ENCODE measurements at places on chromosomes 12 and 14.

DNA sequence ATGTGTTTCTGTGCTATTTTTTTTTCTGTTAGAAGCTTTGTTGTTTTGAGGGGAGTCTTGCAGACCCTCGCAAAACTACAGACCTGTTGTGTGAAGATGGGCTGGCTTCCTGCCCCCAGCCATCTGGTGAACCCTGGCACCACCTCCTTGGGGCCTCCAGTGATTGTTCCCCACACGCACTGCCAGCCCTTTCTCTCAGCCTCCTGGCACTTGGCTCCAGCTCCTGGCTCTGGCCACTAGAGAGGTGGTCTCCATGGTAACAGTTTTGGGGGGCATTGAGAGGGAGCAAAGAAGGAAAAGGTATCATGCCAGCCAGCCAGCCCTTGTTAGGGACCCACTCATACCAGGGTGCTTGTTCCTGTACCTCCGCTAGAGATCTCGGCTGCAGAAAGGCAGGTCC is 176.4 kb upstream of the RPH3A start:
- no peak for DNase-seq

GRCh38 chr12:54300732-54301427 is at the start of gene NFE2:
NFE2 (minus strand) TSS chr12:54301015; CDS start chr12:54295248, 5,767 bp downstream.
- DNase-seq: peak; percentile 69

DNA sequence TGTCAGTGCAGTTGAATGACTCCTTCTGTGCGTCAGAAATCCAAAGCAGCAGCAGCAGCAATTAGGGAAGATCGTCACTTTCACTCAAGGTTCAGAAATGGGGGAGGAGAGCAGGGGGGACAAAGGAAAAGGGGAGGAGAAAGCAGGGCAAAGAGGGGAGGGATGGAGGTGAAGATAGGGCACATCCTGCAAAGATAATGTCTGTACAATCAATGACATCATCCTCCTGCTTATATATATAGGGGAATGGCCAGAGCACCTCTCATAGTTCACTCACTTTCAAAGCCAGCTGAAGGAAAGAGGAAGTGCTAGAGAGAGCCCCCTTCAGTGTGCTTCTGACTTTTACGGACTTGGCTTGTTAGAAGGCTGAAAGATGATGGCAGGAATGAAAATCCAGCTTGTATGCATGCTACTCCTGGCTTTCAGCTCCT is at the start of gene NTS:
TSS of gene NTS (plus strand) at position 265 of the 431 bp plus-strand sequence. CDS start at position 374, 109 bp downstream.
- peak; percentile 7 for DNase-seq

DNA sequence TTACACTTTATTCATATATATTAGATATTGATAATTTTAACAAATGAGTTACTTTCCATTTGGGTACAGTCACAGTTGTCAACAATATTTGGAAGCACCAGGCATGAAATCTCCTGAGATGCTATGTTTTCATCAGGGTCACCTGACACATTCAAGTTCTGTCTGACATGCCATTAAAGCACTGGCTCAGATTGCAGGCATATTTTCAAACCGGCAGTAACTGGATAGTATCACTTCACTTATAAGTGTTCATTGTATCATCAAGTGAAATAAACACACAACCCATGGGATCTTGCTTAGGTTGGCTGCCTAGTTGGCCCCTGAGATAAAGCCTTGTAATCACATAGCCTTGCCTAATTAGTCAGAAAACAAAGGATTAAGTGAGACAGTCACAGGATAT is 4.8 kb downstream of the IFNG start:
- DNase-seq: no peak

DNA sequence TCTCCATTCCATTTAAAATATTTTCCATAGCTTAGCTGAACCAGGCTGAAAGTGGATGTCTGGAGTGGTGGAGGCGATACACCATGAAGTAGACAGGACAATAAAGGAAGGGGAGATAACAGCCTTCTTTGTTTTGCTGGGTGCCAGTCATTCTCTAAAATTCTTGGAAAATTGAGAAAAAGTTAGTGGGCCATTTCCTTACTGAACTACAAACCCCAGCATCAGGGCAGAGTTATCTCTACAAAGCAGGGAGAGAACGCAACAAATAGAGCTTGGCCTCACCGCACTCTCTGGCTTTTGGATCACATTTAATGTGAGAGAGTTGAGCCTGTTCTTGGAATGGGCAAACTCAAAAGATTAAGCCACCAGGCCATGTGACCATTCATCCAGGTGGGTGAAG is 41.2 kb upstream of the LRRC10 start:
- no peak for DNase-seq

All from right kidney (tissue), 9 donors.